ENCODE measurements at places on chromosomes 5 and 9.

DNA sequence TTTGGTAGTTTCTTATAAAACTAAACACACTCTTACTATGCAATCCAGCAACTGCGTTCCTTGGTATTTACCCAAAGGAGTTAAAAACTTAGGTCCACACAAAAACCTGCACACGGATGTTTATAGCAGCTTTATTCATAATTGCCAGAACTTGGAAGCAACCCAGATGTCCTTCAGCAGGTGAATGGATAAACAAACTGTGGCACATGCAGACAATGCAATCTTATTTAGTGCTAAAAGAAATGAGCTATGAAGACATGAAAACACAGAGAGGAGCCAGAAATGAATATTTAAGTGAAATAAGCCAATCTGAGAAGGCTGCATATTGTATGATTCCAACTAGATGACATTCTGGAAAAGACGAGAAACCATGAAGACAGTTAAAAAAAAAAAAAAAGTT lies 10.7 kb downstream of the WNK2 start:
- DNase-seq, result no peak

DNA sequence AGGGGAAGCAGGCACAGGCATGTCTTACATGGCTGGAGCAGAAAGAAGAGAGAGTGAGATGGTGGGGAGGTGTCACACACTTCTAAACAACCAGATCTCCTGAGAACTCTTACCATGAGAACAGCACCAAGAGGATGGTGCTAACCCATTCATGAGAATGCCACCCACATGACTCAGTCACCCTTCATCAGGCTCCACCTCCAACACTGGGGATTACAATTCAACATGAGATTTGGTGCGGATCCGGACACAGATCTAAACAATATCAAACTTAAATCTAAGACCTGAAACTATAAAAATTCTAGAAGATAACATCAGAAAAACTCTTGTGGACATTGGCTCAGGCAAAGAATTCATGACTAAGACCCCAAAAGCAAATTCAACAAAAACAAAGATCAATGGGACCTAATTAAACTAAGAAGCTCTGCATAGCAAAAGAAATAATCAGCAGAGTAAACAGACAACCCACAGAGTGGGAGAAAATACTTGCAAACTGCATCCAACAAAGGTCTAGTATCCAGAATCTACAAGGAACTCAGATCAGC lies 65.4 kb downstream of the SPATA31C2 start:
- peak; percentile 47 for DNase-seq

- no peak for DNase-seq
These were observed 68.6 kb downstream of the RFX3 start for GRCh38 chr9:3457175-3457574.

GRCh38 chr5:160467555-160468362 lies 46.1 kb downstream of the PTTG1 start:
- peak; percentile 42 for DNase-seq

GRCh38 chr5:135505973-135506372 lies 29.8 kb downstream of the NEUROG1 start:
- peak; percentile 56 for DNase-seq
